H1 (cell line): ENCODE measurements at places on chromosomes 11 and 22. TPM values are rescaled to one million over a fixed set of nuclear protein-coding genes. Genes with fewer than 3 reads are reported as not detected.

TRIM51 gene
- total RNA-seq, result not detected in 2 replicates

DNA sequence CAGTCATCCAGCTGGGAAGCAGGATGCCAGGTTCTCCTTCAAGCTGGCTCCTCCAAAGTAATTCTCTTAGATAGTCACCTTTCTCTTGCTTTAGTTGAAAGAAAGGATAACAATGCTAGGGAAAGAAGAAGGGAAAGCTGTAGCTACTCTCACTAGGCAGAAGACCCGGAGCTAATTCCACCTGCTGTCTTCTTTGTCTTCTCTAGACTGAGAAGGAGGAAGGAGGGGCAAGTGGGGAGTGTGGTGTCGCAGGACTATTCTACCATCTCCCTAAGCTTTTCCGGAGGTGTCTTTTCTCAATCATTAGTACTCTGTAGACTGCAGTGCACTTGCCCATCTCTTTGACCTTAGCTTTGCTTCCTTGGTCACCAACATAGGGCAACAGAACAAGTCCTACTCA lies 162.8 kb downstream of the NCAM1 start:
- no peak for DNase-seq

GRCh38 chr11:125348141-125348651 lies 147.9 kb downstream of the FEZ1 start:
- DNase-seq, result no peak

TCIRG1 gene
- total RNA-seq, result 25.3 and 25.7 TPM in 2 replicates

- DNase-seq, result no peak
These were observed 21.8 kb upstream of the ABCC8 start for GRCh38 chr11:17498475-17498874.
